ENCODE measurements at places on chromosomes 1 and 21. TPM values are rescaled to one million over a fixed set of nuclear protein-coding genes. Genes with fewer than 3 reads are reported as not detected.
A peak's percentile ranks its signal among the peaks of the same experiment; 100 is the strongest.

Gene IVL
- not detected for total RNA-seq

DNA sequence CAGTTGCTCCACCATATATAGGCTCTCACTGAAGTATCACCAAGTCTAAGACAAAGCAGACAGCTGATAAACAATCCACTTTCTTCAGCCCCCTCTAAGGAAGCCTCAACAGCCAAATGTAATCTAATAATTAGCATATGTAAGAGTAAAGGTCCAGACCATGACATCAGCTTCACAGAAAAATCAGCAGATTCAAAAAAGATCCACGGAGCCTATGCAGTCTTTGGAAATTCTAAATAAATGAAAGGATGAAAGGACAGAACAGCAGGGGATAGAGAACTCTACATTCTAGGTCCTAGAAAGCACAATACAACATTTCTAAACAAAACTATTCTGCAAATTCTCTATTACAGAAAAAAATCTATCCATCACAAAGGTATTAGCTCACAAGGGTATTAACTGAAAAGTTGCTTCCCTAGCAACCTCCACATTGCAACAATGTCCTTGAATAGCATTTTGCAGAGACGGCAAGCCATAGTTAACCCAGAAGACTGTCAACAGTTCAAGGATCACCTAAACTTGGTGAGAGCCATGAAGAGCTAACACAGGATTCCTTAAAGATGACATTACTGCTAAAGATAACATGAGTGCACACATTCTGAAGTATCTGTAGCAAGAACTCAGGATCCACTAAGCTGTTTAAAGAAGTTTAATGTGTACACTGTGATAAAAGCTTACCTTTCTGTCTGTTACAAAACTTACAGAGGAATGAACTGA is 74.3 kb downstream of the SIPA1L2 start:
- peak; percentile 67 for DNase-seq

DNA sequence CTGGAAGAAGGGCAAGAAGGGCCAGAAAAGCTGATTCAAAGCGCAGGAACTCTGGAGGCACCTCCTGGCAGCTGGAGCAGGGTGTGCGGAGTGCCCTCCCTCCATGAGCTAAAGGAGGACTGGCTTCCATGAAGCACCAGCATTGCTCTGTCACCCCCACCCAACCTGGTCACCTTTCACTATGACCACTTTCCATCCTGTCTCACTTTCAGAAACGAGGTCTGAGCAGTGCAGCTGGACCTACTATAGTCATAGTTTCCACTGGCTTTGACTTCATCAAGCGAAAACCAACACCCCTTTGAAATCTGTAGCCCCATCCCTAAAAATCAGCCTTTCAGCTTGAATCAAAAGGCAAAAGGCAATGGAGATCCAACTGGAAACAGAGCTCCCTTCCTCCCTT is 84.8 kb upstream of the CACNA1E start:
- no peak for DNase-seq

GRCh38 chr1:1021010-1021919 is 1.3 kb downstream of the AGRN start:
- DNase-seq = peak; percentile 72

DNA sequence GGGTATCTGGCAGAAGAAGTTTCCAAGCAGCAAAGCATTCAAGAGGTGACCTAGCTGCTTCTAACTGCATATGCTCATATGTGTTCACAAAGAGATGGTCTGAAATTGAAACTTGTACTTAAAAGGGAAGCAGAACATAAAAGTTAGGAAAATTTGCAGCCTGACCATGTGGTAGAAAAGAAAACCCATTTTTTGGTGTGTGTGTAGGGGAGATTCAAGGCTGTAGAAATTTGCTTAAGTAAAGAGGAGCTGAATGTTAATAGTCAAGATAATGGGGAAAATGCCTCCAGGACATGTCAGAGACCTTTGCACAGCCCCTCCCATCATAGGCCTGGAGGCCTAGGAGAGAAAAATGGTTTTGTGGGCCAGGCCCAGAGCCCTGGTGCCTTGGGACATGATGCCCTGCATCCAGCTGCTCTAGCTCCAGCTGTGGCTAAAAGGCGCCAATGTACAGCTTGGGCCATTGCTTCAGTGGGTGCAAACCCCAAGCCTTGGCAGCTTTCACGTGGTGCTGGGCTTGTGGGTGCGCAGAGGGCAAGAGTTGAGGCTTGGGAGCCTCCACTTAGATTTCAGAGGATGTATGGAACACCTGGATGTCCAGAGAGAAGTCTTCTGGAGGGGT is 54.9 kb downstream of the DHRS3 start:
- no peak for DNase-seq

DNA sequence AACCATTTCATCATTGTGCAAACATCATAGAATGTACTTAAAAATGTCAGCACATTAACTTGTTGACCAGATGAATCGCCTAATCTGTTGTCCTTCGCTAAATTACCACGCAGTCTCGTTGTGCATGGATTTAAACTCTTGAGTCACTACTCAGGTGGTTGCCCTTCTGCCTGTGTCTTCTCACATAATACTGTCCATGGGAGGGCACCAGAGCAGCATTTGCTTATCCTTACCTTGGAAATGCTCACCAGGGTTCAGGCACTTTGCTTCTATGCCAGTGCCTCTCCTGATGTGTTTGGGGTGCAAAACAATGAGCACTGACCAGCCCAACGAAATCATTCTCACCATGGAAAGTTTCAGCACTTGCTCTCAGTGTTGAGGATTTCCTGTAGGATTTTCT is 559.9 kb downstream of the RWDD3 start:
- no peak for DNase-seq

DNA sequence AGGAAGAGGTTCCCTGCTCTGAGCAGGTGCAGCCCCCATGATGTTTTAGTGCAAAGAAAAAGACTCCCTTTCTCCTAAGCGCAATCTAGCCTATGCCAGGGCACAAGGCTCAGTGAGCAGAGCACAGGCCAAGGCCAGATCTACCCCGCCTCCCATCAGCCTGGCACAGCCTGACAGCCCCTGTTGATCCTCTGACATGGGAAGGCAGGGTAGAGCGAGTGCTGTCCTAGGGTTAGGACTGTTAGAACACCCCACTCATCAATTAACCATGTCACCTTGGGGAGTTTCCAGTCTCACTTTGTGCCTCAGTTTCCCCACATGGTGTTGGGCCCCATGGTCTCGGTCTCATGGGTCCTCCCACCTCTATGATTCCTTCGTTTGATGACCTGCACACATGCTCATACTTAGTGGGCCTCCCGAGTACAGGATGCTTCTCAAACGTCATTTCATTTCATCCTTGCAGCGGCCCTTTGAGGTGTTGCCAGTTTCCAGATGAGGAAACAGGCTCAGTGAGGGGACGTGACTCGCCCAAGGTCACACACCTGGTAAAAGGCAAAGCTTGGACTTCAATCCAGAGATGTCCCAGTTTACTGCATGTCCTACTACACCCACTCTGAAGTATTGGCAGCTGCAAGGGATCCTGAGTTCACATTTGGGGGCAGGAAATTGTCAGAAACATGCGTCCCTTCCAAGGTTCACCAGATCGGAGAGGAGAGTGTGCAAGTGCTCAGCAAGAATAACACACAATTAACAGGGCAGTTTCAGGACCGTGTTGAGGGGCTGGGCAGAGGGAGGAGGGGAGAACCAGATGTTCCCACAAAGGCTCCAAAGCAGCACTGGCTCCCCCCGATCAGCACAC is 213.3 kb downstream of the TRABD2B start:
- DNase-seq = no peak

Gene CSMD2
- total RNA-seq = 0.28 TPM

GRCh38 chr1:11997081-11997850 is 17.0 kb downstream of the MFN2 start:
- no peak for DNase-seq

GRCh38 chr1:109426281-109427170 is at the start of gene PSMA5:
PSMA5 (minus strand) TSS chr1:109426448; CDS start chr1:109426330, 118 bp downstream.
- DNase-seq = peak; percentile 100

Gene C1orf56
- 0.54 TPM for total RNA-seq

GRCh38 chr1:160200786-160201185 is 4.4 kb upstream of the PEA15 start:
- no peak for DNase-seq
